ENCODE measurements at places on chromosomes 3 and 15.
A peak's percentile ranks its signal among the peaks of the same experiment; 100 is the strongest.

GRCh38 chr3:60935709-60936108 lies 315.5 kb downstream of the FHIT start:
- DNase-seq, result no peak

DNA sequence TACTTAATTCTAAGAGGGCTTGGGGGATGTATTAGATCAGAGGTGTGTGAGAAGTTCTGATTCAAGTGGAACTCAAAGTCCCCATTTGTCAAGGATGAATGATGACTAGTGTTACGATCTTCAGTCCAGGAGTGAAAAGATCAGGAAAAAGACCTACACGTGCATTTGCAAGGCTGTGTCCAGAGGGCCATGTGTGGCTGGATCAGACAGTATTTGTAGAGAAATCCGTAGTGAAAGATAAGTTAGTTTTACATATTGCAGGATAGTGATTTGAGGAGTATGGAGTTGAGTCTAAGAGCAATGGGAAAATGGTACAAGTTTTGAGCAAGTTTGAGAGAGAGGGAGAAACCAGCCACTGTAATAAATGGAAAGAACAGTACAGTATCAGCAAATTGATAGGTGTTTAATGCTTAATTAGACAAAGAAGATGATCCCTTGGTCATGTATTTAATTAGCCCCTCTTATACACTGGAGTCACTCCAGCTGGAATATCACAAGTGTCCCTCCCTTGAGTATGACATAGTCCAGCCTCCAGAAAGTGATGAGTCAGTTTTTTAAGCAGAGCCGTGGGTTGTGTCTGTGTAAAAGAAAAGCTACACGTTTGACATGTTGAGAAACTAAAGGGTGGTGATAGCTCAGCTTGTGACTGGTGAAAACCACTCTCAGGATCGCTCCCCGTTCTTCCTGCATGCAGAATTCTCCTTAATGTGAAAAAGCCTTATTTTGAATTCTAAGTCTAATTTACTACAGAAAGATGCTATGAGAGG lies 348.8 kb downstream of the ROBO1 start:
- no peak for DNase-seq

DNA sequence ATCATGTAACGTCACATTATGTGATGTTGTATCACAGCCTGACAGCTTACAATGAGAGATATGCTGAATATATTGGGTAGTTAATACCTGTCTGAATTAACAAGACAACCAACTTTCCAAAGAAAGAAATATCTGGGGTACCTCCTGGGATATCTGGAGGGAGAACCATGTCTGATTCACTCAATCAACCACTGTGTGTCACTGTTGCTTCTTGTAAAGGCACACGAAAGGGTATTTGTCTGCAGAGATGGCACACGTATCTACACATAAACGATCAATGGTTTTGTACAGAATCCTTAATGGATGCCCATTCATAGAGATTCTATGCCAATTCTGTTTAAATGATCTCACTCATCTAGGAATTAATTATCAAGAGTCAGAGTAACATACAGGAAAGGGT lies 252.1 kb upstream of the TMCO5A start:
- DNase-seq, result no peak

- DNase-seq, result no peak
These were observed 248.6 kb downstream of the OPA1 start for GRCh38 chr3:193841581-193841980.

DNA sequence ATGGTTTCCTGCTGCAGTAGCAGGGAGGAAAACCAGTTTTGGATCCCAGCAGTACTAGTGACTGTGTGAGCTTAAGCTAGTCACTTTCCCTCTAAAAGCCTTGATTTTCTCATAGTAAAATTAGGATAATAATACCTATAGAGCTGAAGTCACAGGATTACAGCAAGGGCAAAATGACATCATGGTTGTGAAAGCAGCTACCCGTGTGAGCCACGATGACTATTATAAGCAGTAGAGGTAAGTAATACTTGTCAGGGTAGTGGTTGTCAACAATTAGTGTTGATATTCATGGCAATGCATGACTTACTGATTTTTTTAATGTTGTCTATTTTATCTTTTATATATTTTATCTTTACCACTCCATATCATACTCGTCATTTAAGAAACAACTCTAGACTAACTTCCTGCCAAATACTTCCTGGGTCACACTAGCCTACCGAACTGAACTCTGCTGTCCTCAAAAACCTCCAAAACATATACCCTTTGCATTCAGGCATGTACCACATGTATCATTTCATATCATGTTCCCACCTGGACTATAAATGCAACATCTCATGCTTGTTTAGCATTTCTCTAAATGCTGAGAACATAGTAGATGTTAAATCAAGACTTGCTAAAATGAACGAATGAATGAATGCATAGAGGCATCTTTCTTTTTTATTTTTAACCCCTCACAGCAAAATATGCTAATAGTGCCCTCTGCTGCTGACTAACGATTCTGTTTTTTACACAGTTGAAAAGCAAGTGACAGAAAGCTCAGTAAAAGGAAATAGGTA lies 172.6 kb downstream of the P3H2 start:
- DNase-seq, result peak; percentile 6

- DNase-seq, result no peak
These were observed 101.6 kb upstream of the RAD18 start for GRCh38 chr3:9064850-9065249.

DNA sequence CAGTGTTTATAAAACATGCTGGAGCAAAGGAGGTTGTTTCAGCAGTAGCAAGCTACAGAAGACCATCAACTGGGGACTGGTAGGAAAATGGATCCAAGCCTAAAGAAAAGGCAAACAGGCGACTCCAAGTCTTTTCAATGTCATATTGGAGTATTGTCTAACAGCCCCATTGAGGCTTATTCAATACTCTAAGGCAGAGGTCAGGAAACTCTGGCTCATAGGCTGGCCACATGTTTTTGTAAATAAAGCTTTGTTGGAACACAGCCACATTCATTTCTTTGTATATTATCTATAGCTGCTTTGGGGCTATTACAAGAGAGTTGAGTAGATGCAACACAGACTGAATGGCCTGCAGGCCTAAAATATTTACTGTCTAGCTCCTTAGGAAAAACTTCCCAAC lies 77.5 kb downstream of the RPL22L1 start:
- no peak for DNase-seq

DNA sequence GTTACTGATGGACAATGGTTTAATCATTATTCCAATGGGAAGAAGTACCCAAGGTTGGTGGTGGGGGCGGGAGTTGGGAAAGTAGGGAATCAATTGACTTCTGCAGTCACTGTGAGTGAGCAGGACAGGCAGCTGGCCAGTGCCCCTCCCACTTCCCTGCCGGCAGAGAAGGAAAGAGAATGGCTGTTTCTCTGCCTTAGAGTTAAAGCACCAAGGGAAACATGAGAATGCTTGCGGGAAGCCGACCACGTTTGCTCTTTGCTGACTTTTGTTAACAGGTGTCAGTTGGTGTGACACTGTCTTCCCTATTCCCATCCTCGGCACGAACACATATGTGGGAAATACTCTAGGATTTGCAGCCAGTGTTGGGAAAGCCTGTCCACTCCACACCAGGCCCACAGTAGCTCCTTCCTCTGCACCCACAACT lies 33.5 kb upstream of the MFSD1 start:
- DNase-seq, result no peak

GRCh38 chr15:78730955-78731354 lies 80.3 kb downstream of the ADAMTS7 start:
- DNase-seq, result no peak

DNA sequence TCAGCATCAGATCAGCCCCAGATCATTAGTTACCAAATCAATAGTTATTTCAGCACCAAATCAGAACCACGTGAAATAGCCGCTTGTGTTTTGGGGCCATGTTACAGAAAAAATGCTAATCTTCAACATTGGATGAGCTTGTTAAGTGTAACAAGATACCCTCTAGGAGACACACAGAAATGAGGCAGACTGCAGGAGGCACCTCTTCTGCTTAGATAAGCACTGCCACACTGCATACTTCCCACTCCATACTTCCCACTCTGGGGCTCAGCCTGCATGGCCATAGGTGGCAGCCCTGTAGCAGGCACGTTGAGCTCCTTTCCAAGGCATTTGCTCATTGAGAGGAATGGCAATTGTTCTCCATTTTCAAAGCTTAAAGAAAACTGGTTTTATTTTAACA lies 73.3 kb downstream of the CHCHD6 start:
- no peak for DNase-seq

DNA sequence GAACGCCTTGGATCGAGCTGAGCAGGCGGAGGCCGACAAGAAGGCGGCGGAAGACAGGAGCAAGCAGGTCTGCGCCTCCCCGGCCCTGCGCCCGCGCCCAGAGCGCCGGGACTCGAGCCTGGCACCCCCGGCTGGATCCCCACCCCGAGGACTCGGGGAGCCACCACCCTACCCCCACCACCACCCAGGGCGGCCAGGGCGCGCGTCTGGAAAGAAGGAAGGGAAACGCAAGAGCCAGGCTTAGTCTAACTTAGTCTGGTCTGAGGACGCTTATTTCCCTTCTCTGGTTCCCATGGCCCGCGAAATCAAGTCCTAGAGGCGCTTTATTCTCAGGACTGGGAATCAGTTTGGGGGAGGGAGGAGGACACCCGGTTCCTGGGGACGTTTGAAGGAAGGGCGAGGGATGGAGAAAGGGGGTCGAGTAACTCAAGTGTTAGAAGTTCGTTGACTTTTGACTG lies 359 bp downstream of the TPM1 start:
- no peak for DNase-seq

DNA sequence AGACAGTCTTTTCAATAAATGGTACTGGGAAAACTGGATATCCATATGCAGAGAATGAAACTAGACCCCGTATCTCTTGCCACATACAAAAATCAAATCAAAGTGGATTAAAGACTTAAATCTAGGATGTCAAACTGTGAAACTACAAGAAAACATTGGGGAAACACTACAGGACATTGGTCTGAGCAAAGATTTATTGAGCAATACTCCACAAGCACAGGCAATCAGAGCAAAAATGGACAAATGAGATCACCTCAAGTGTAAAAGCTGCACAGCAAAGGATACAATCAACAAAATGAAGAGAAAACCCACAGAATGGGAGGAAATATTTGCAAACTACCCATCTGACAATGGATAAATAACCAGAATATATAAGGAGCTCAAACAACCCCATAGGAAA lies 38.4 kb upstream of the MBNL1 start:
- no peak for DNase-seq

DNA sequence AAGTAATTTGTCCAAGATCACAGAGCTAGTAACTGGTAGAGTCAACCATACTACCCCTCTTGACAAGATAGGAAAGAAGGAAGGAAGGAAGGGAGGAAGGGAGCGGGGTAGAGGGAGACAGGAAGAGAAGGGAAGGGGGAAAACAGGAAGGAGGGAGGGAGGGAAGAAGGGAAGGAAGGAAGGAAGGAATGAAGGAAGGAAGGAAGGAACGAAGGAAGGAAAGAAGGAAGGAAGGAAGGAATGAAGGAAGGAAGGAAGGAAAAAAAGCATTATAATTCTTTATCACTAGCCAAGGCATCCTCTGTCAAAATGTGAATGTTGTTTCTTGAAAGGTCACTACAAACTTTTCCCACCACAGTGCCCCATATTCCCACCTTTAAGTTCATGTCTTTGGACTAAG lies 223.6 kb downstream of the SHQ1 start:
- DNase-seq, result no peak

DNA sequence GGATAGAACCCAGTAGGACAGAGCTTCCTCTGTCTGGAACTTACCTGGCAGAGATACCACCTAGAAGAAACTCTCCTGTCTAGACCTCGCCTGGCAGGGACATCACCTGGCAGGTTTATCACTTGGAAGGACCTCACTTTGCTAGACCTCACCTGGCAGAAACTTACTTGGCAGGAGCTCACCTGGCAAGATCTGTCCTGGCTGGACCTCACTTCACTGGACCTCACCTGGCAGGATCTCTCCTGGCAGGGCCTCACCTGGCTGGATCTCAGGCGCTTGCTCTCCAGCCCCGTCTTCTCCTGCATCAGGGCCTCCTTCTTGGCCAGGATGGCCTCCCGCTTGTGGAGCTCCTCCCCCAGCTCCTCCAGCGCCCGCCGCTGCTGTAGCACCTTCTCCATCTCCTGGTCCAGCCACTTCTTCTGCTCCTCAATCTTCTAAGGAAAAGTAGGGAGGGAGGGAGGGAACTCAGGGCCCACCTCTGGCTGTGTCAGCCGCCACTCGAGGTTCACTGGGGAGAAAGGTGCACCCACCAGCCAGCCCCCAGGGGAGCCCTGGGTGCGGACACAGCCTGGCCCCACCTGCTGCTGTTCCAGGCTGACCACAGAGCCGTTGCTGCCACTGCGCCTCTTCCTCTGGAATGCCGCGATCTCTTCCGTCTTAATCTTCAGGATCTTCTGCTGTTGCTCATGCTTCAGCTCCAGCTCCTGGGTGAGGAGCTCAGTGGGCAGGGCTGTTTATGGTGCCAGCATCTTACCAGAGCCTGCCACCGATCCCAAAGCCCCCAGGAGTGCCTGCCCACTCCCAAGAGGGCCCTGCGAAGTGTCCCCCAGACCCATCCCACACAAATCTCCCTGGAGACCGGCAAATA lies 22.5 kb downstream of the KIF7 start:
- DNase-seq, result no peak

- DNase-seq, result no peak
These were observed 102.0 kb upstream of the SGO1 start for GRCh38 chr3:20288050-20288449.

DNA sequence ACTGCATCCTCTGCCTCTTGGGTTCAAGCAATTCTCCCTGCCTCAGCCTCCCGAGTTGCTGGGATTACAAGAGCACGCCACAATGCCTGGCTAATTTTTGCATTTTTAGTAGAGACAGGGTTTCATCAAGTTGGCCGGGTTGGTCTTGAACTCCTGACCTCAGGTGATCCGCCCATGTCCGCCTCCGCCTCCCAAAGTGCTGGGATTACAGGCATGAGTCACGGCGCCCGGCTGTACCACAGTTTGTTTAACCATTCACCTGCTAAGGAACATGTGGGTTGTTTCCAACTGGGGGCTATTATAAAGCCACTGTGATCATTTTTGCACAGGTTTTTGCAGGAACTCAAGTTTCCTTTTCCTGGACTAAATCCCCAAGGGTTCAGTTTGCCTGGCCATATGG lies 123.2 kb upstream of the RAP2B start:
- no peak for DNase-seq

- DNase-seq, result peak; percentile 79
These were observed 83.9 kb downstream of the CHSY1 start for GRCh38 chr15:101167753-101168462.

- DNase-seq, result no peak
These were observed 8.4 kb downstream of the ARMC8 start for GRCh38 chr3:138195481-138195880.
